Stimulated activated CD8-positive, alpha-beta memory T cell treated with anti-CD3 and anti-CD28 coated beads, Interleukin-7, amount 100 ng/mL, for 24 hours (primary cell): ENCODE measurements at places on chromosomes 7 and 10.

- no peak for DNase-seq
These were observed 124.3 kb upstream of the WNT16 start for GRCh38 chr7:121204537-121204936.

GRCh38 chr7:106178593-106179134 is 66.6 kb upstream of the SYPL1 start:
- no peak for DNase-seq

DNA sequence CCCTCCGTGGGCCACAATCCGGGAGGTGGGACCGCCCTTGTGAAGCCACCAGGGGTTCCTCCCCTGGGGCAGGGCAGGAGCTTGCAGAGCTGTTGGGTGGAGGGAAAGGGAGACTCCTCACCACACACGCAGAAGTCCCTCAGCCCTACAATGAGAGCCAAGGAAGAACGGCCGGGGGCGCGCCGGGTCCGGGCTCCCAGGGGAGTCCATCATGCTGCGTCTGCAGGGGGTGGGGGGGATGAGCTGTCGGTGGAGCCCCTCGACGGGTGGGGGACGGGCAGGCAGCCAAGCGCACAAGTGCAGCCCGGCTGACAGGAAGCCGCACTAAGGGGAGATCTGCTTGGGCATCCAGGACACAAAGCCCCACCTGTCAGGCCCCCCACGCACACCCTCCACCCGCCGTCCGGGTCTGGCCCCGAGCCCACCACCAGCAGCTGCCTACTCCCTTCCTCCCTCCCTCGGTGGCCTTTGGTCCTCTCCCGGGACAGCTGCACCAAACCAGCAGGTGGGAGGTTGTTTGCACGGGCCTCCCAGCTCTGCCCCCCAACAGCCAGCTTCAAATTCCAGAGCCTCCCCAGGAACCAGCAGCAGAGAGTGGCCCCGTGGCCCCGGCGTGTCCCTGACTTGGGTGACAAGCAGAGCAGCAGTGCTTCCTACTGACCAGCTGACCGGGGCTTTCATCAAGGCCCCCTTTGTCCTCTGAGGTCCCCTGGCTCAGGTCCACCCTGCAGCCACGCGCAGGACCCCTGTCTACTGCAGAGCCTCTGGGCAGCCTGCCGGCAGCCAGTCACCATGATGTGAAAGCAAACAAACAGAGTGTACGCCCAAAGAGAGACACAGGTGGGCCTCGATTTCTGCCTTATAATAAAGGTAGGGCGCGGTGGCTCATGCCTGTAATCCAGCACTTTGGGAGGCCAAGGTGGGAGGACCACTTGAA is 50.3 kb downstream of the HIP1 start:
- no peak for DNase-seq

DNA sequence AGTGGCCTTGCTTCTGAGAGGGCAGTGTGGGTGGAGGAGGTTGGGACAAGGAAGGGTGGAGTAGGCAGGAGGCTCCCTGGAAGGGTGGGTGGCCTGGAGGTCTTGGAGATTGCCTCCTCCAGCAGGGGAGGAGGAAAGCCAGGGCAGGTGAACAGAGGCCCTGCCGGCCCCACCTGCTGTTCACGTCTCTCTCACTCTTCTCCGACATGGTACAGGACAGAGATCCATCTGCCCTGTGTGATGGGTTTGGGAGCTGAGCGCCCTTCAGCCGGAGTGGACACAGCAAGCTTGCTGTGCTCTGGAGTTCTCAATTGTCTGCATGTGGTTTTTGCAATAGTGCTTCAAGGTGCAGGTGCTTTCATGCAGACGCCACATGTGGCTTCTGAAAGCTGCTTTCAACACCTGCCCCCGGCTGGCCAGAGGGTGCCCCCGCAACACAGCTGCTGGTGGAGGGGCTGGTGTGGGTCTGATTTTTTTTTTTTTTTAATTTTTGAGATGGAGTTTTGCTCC is 82.8 kb upstream of the GNA12 start:
- DNase-seq: no peak

GRCh38 chr7:148306759-148307158 is 283.8 kb upstream of the C7orf33 start:
- no peak for DNase-seq

DNA sequence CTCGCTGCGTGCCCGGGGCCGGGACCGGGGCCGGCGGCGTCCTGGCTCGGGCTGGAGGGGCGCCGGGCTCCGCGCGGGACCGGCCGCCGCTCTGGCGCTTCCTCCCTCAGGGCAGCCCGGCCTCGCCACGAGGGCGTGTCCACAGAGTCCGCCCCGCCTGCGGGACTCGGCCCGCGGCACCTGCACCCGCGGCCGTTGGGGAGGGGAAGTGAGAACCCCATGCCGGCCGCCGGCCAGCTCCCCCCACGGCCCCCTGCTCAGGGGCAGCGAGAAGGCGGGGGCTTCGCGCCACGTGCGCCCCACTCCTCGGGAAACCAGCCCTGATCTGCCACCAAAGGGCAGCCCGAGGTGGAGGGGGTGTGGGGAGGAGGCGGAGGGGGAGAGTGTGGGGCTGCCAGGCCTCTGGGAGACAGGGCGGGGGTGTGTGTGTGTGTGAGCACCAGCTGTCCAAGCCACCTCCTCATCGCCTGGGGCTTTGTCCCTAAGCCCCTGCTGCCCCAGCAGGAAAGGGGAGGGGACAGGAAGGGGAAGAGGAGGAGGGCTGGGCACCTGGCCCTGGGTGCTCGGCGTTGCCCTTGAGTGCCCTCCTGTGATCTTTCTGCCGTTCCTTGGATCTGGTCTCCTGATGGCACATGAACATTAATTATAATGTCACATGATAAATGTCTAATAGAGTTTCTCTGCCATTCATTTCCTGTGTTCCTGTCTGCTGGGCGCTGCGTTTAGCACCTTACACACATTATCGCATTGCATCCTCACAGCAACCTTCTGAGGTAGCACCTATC is at the start of gene PIK3AP1:
Gene PIK3AP1 (minus strand): TSS at position 93 of the 785 bp plus-strand sequence. CDS start 120 bp downstream, outside the sequence.
- DNase-seq: no peak

DNA sequence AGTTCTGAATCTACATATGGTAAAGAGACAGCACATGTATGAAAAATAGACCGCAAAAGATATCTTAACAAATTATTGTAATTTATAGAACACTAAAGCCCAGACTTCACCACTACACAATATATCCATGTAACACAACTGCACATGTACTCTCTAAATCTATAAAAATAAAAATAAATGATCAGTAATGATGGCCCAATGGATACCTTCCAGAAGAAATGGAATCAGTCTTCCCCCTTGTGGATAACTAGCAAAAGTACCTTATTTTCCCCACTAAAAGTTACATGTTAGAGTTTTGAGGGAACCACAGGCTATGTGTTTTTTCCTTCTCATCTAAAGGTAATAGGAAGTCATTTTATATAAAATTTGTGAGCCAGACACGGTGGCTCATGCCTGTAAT is 25.7 kb downstream of the C7orf25 start:
- DNase-seq: no peak

GRCh38 chr7:33592718-33593117 is 312.6 kb upstream of the BMPER start:
- DNase-seq: no peak

DNA sequence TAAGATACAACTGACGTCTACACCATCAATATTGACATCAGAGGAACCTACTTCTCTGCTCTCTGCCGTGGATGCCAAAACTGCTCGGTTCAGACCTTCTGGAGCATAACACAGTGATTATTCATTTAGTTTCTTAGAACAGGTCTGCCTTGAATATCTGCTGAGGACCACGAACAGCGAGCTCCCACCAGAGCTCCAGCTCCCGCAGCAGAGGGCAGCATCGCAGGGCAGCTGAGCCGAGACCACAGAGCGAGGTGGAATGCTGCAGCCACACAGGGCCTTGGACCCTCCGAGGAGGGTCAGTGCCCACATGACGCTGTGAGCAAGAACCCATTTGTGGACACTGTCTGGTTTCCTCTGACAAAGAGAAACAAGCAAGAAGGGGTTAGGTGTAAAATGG is 6.8 kb downstream of the VIPR2 start:
- no peak for DNase-seq

DNA sequence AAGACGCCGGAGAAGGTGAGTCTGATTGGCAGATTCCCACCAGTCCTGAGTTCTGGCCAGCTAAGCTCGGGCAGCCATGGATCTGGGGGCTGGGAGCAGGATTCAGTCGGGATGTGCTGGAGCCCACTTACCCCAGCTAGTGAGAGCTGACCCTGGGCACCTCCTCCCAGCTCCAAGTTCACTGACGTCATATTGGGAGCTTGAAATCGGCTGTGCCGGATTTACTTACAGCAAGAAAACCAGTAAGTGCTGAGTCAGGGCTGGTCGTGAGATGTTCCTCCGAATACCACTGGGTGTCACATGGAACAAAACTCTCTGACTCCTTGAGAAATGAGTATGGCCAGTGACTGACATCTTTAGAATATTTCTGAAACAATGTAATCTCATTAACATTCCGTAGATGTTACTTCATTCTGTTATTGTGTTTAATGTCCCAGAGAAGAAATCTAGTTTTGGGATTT is 621.2 kb downstream of the SDK1 start:
- no peak for DNase-seq

DNA sequence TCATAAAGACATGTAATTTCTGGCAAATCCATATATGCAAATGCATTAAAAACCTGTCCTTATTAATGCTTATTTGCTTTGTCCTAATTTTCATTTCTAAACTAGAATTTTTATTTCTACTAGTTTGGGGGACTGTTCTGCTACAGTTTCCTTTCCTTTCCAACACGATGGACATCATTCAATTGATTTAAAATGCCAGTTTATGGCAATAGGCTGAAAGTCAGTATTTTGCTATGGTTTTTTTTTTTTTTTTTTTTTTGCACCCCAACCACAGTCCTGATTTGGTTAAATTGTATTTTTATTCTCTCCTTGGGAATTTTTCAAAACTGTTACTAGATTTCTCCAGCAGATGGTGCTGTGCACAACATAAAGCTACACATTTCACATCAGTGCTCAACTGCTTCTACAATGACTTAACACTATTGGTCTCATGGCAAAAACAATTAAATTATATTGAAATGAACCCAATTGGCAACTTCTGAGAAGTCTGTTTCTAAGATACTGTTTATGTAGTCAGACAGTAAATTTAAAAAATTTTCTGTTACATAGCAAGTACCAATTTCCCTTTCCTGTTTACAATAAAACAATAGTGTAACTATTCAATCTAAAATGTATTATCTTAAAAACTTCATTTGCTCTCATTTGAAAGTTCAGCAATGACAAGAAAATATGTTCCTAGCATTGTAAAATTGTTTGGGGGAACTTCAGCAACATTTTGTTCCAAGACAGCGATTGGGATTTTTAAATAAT is 193.8 kb upstream of the CCDC6 start:
- no peak for DNase-seq

GRCh38 chr7:138125598-138126111 is 49.4 kb downstream of the AKR1D1 start:
- DNase-seq: no peak

- no peak for DNase-seq
These were observed 14.6 kb downstream of the CHST12 start for GRCh38 chr7:2417981-2418481.

- DNase-seq: no peak
These were observed 162.6 kb downstream of the KLF6 start for GRCh38 chr10:3622427-3622826.

DNA sequence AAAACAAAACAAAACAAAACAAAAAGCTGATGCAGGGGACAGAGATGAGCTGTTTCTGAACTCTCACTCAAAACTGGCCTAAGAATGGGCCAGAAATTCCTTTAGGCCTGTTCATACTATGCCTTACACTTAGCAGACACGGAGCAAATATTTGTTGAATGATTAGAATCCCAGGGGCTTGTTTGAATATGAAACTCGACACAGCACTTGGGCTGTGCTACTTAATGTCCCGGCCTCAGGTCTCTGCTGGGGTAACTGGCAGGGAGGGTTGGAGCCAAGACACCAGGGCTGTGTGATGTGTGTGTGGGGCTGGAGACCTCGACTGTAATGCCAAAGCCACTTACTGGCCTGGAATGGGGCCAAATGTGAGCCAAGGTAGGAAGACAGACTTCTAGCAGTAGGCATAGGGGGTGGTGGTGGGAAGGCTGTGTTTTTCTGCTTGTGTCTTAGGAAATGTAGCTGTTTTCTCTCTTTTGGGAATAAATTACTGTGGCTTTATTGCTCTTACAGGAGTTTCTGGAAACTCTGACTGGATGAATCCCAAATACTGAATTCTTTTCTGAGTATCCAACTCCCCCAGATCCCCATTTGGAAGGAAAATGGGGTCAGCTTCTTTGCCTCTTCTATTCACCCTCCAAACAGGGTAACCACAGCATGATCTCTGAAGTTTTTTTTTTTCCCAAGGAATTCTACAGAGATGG is 66.7 kb downstream of the EMX2 start:
- no peak for DNase-seq

GRCh38 chr7:73536479-73536878 is 14.4 kb upstream of the BAZ1B start:
- DNase-seq: no peak

GRCh38 chr10:62459072-62459471 is 84.9 kb downstream of the ZNF365 start:
- no peak for DNase-seq

DNA sequence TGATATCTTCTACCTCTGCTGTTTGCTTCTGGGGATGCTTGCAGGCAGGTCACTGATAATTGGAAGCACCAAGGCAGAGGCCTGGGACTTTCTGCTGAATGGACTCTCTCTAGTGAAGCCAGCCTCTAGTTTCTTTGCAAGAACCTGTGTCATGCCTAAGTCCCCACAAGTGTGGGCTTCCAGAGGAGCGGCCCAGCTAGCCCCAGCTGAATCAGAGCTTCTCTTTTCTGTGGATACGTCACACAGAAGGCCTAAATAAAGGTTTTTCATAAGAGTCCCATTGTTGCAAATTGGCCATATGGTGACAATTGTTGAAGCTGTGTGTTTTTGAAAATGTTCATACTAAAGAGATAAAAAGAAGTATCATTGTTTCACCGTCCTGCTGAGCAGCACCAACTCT is 6.8 kb upstream of the OPALIN start:
- DNase-seq: no peak

DNA sequence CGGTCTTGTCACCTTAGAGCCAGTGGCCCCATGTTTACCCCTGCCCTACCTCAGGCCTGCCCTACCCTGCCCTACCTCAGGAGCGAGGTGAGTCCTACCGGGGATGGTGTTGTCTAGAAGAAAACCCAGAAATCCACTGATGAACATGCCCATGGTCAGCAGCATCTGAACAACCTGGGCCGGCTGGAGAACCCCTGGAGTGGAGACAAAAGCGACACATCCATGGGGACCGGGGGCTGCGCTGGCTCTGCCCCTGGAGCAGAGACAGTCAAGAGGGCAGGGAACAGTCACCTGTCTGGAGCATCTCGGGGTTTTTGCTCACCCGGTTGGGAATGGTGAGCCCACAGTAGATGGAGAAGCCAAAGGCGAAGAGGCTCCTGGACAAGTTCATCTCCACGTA is 36.3 kb downstream of the STRA8 start:
- no peak for DNase-seq

GRCh38 chr10:69745698-69746097 is 56.0 kb upstream of the COL13A1 start:
- no peak for DNase-seq

- no peak for DNase-seq
These were observed 140.3 kb upstream of the LAMB4 start for GRCh38 chr7:108270385-108271015.

- DNase-seq: no peak
These were observed 20.5 kb downstream of the MNX1 start for GRCh38 chr7:156989766-156990535.

GRCh38 chr7:44801890-44802289 is 5.4 kb downstream of the PPIA start:
- DNase-seq: no peak
